ENCODE measurements at places on chromosomes 11 and 22. TPM values are rescaled to one million over a fixed set of nuclear protein-coding genes. Genes with fewer than 3 reads are reported as not detected.

OR51B5 gene
- 0.07 TPM for polyA plus RNA-seq

C11orf86 gene
- not detected for polyA plus RNA-seq

RASGRP2 gene
- 1.2 TPM for polyA plus RNA-seq

PTS gene
- polyA plus RNA-seq: 29.1 TPM

ADAMTS8 gene
- polyA plus RNA-seq: not detected

TMPRSS13 gene
- 0.22 TPM for polyA plus RNA-seq

GRCh38 chr11:69694781-69695180 lies 9.0 kb downstream of the FGF19 start:
- no peak for DNase-seq

- DNase-seq: no peak
Measured at GRCh38 chr11:106520146-106520912, 442.9 kb downstream of the AASDHPPT start.

GRCh38 chr22:19815823-19816290 lies 38.8 kb downstream of the GNB1L start:
- no peak for DNase-seq

- no peak for DNase-seq
Measured at GRCh38 chr11:12205330-12205729, 94.9 kb downstream of the MICAL2 start.

GRCh38 chr11:37038911-37039310 lies 440.9 kb upstream of the RAG2 start:
- no peak for DNase-seq

All from endothelial cell of umbilical vein (primary cell).